ENCODE measurements at places on chromosomes 6 and 20. TPM values are rescaled to one million over a fixed set of nuclear protein-coding genes. Genes with fewer than 3 reads are reported as not detected.

SMOC2 gene
- total RNA-seq, result not detected

DOK5 gene
- total RNA-seq, result not detected

MEP1A gene
- not detected for total RNA-seq

IMPG1 gene
- not detected for total RNA-seq

OVOL2 gene
- total RNA-seq, result 0.21 TPM

SLC16A10 gene
- total RNA-seq, result 0.35 TPM

RNF182 gene
- 2.5 TPM for total RNA-seq

HTR1E gene
- not detected for total RNA-seq

DCBLD1 gene
- 32.9 TPM for total RNA-seq

TMEM170B gene
- 0.80 TPM for total RNA-seq

ARFGEF3 gene
- total RNA-seq, result 0.59 TPM

TTK gene
- total RNA-seq, result 22.0 TPM

SYCP2 gene
- total RNA-seq, result 0.30 TPM

KHDC1 gene
- total RNA-seq, result 3.5 TPM

ERVFRD-1 gene
- total RNA-seq, result not detected

SIRT5 gene
- 3.4 TPM for total RNA-seq

RSPH4A gene
- total RNA-seq, result 0.39 TPM

CLPSL2 gene
- 1.4 TPM for total RNA-seq

LBP gene
- total RNA-seq, result 1.1 TPM

TPX2 gene
- 110 TPM for total RNA-seq

All from A549 treated with RU486 at 1 μM for 4 hours (cell line).